Suppressor macrophage treated with lipopolysaccharide for 1 hour (primary cell): ENCODE measurements at places on chromosomes 5 and 9.
A peak's percentile ranks its signal among the peaks of the same experiment; 100 is the strongest.

- no peak for DNase-seq
Measured at GRCh38 chr9:118929287-118929686, 439.9 kb downstream of the BRINP1 start.

GRCh38 chr5:109907189-109907588 lies 217.5 kb downstream of the MAN2A1 start:
- DNase-seq = no peak

- DNase-seq = no peak
Measured at GRCh38 chr9:109033941-109034700, 20.8 kb upstream of the CTNNAL1 start.

DNA sequence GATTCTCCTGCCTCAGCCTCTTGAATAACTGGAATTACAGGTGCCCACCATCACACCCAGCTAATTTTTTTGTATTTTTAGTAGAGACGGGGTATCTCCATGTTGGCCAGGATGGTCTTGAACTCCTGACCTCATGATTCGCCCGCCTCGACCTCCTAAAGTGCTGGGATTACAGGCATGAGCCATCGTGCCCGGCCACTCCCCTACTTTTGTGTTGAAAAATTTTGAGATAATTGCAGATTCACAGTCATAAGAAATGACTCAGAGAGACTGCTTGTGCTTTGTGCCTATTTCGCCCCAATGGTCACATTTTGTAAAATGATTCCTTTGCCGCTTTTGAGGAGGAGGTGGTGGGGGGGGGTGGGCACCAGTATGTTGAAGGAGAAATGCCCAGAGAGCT lies 48.1 kb upstream of the SH3PXD2B start:
- no peak for DNase-seq

- no peak for DNase-seq
Measured at GRCh38 chr5:67283275-67283987, 86.8 kb upstream of the CD180 start.

GRCh38 chr5:10735569-10736276 lies 25.3 kb downstream of the DAP start:
- no peak for DNase-seq

- no peak for DNase-seq
Measured at GRCh38 chr9:115367321-115367720, 249.4 kb upstream of the TNC start.

DNA sequence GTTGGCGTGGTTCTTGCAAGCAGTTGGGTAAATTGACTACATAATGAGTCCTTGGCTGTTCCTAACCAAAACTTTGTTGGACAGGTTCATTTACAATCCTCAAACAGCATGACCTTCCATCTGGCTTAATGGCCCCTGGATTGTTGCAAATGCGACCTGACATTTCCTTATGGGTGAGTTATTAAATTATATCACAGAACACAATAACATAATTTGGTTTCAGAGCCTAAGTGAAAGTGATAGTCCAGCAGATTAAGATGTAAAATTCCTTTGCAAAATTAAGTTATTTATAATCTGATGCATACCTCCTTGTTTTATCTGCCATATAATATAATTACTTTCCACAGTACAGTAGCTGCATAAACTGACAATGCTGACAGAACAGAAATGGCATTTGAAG lies 224.4 kb downstream of the TUSC1 start:
- DNase-seq = no peak

DNA sequence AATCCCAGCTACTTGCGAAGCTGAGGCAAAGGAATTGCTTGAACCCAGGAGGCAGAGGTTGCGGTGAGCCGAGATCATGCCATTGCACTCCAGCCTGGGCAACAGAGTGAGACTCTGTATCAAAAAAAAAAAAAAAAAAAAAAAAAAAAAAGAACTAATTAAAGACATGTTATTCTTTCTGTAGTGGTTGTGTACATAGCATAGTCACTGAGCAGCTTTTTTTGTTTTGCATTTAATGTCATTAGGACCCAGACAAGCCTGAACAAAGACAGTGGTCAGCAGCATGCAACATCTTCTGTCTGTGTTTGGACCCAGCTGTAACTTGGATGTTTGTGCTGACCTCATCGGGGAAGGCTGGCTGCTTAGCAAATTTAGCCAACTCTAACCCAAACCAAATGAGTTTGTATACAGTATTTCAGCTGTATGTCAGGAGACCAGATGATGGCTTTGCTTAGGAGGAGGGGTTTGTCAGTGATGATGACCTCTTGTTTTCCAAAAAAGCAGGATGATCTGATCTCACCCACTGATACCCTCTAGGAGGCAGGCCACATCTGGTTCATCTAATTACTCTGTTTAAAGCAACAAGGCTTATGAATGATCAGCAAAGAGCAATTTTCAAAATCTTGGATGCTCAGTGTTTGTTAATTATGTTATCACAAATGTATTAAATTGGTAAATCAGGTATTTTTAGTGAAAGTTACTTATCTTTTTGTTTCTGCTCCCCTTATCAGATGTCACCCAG lies 39.5 kb downstream of the SNCAIP start:
- no peak for DNase-seq

GRCh38 chr5:86837610-86838009 lies 219.9 kb downstream of the COX7C start:
- no peak for DNase-seq

DNA sequence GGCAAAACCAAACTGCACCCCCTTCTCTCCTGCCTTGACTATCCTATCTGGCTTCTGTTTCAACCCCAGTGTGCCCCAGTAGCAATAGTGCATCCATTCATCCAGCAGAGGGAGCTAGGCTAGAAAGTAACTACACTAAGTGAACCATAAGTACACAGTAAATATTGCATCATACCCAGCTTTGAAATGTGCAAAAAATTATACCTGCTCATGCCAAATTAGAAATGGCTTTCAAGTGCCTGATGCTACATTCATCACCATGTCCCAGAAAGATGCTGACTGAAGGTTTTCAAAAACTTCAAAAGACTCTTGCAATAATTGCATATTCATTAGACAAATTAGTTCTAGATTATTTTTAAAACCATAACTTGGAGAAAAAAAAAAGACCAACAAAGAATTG lies 153.5 kb downstream of the PRELID2 start:
- peak; percentile 91 for DNase-seq

DNA sequence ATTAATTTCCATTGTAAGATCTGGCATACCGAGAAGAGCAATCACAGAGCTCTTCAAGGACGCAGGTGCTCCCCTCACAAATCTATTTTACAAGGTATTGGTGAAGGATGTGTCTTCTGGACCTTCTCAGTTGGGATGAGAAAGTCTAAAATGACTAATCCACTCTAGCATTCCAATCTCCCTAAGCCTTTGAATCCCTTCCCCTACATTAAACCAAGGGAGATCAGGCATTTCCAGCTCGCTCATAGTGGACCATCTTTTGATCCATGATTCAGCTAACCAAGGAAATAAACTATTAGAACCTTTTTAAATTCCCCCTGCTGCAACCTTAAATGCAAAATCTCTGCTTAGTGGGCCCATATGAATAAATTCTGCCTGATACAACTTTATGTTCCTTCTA lies 95.9 kb upstream of the FBN2 start:
- DNase-seq = no peak

DNA sequence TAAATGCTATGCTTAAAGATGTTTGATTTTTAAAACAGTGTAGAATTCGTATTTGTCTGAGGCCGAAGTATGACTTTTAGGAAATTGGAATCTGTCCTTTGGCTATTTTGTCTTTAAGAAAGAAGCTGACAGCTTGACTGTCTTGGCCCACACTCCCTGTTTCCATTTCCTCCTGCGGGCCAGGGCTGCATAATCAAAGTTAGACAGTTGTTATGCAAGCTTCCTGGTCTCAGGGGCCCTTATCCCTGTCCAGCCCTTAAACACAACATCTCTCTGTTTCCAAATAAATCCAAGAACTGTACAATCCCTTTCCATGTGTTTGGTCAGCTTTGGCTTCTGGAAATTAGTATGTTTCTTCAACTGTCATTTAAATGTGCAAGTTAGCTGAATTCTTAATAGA lies 54.6 kb upstream of the ECM2 start:
- peak; percentile 44 for DNase-seq

- no peak for DNase-seq
Measured at GRCh38 chr5:4893063-4893744, 246.9 kb upstream of the ADAMTS16 start.

- no peak for DNase-seq
Measured at GRCh38 chr5:130231786-130232185, 327.5 kb downstream of the CHSY3 start.

DNA sequence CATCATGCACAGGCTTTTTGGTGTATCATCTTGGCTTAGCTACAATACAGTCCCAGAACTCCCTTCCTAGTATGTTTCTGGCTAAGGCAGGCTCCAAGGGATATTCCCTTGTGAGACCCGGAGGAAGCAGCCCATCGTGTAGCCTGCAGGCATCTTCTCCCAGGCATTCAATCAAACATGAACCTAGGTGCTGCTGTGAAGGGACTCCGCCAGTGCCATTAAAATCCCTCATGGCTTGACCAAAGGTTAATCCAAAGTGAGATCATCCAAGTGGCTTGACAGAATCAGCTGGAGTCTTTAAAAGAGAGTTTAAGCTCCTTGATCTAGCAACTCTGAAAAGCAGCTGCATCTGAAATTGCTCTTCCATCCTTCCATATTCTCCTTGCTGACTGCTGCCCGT lies 333.9 kb downstream of the DIRAS2 start:
- no peak for DNase-seq

- DNase-seq = no peak
Measured at GRCh38 chr5:152634586-152634985, 229.5 kb upstream of the NMUR2 start.

GRCh38 chr5:135223891-135224625 lies 175.0 kb downstream of the MACROH2A1 start:
- peak; percentile 52 for DNase-seq

DNA sequence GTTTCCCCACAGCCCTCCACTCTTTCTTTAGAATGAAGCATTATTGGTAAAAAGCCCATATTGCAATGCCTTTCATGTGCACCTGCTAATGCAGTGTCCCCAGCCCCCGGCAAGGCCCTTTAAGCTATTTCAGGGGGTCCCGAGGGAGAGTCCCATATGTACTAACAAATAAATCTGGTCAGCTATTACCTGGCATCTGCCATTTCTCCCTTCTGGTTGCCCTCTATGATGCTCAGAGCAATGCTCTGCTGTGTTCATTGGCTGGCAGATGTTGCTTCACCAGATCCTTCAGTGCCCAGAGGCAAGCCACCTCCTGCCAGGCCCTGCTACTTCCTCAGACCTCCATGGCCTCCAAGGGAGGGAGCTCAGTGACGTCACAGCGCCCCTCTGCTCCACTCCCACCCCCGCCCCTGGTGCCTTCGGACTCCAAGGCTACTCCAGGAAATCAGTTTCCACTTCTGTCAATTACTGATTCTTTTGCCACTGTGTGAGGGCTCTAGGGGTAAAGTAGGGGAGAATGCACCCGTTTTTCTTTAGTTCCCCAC lies 201.1 kb upstream of the GLRA1 start:
- no peak for DNase-seq

DNA sequence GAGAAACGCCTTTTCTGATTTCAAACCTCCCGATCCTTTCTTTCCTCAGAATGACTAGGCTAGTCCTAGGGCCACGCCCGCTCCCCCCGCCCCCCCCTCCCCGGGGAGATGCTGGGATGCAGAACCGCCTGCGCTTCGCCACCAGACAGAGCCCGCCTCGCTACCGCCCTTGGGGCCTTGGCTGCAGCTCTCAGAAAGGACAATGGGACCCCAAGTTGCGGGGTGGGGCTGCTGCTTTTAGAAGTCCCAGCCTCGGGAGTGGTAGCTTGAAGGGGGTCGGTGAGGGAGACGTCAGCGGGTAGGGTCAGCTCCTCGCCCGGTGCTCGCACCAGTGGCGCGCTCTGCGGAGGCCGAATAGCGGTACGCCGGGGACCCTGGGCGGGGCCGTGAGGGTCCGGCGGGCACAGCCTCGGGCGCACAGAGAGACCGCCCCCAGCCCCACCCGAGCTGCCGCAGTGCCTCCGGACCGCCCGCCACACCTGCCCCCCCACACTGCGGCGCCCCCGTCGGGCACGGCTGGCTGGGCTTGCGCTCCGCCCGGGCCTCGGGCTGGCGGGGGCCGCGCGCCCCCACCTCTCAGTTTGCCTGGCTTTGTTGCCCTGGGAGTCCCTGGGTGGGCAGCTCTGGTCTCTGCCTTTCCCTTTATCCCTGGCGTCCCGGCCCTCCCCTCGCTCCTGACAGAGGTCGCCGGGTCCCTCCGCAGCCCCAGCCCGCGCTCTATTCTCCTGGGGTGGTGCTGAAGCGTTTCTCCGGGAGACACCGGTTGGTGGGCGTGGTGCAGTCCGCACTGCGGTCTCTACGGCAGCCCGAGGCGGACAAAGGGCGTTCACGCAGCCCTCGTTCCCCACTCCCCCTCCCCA lies 1.2 kb downstream of the MAP1B start:
- peak; percentile 5 for DNase-seq

DNA sequence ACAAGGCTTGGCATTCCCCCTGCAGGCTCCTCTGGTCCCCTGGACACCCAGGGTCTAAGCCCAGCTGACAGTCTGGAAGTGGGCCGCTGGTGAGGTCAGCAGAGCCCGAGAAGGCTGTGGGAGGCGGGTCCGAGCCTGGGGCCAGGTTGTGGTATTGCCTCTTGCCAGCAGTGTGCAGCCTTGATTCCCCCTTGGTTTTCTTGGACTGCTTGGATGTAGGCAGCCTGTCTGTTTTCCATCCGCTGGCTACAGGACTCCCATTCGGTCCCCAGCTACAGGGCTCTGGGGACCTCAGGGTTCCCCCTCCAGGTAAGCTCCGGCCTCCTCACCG lies 1.6 kb downstream of the AIF1L start:
- DNase-seq = no peak

DNA sequence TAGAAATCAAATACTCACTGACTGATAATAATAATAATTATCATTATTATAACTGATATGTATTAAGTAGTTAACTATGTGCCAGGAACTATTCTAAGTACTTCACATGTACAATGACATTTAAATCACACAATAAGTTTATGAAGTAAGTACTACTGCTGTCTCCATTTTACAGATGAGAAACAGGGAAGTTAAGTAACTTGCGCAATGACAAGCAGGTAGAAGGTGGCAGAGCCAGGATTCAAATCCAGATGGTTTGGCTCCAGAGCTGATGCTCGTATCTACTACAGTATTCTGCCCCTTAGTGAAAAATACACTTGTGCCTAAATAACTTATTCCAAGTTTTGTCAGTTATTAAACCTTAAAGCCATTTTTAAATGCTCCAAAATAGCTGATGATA lies 217.3 kb downstream of the FBXL17 start:
- DNase-seq = no peak

DNA sequence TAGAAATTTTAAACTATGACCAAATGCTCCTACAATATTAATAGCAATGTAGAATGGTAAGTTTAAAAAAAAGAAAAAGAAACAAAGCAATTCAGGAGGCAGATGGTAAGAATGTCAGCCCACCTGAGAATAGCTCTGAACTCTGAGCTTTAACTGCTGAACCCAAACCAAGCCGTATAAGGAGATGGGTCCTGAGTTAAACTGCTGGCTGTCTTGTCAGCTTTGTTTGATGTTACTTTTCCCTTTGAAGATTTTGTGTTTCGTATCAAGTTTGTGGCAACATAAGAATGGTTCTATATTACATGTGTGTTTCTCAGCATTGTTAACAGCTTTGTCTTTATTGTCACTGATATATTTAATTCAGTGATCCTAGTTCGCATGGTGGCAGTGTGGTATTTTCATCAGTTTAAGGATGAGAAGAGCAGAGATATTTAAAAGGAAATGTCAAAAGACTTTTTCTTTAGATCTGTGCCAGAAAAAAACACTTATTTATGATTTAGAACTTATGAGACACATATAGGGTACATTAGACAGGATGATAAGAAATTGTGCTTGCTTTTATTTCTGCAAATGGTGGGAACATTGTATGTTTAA lies 390.1 kb downstream of the CCDC171 start:
- no peak for DNase-seq

GRCh38 chr9:479304-479970 lies 264.8 kb downstream of the DOCK8 start:
- DNase-seq = no peak
